Activated naive CD8-positive, alpha-beta T cell treated with anti-CD3 and anti-CD28 coated beads, Interleukin-2, amount 50 U/mL, for 16 hours (primary cell): ENCODE measurements at places on chromosomes 1 and 21.
A peak's percentile ranks its signal among the peaks of the same experiment; 100 is the strongest.

DNA sequence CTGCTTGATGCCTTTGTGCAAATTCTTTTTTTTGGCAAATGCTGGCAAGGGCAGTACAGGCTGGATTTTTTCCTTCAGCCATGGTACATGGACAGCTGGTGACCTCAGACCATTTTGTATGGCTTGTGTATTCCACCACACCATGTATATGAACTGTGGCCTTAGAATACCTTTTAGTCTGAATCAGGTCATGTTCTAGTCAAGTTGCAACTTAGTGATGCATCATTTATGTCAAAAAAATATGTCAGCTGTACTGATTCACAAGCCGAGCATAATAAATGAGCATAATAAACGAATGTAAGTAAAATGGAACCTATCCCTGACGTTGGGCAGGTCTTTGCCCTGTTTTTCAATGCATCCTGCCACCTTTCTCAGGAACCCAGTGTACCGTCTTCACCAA is 219.7 kb upstream of the RUNX1 start:
- no peak for DNase-seq

GRCh38 chr1:226981838-226982237 is 41.7 kb downstream of the COQ8A start:
- DNase-seq, result no peak

GRCh38 chr1:170857955-170858354 is 77.4 kb upstream of the MROH9 start:
- no peak for DNase-seq

- no peak for DNase-seq
Measured at GRCh38 chr1:2463396-2463795, 12.7 kb upstream of the PLCH2 start.

DNA sequence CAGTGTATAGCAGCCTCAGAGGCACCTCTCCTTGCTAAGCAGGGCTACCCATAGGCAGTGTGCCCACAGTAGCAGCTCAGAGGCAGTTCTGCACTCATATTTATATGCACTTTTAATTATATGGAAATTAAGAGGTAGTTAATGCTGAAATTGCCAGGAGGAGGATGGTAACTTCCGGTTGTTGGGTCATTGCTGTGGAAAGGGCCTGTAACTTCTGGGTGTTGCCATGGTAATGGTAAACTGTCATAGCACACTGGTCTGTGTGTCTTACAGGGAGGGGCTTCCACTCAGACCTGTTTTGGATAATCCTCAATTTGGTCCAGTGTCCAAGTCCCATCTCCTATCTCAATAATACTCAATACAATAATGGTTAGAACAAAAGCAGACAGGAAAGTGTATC is 7.6 kb downstream of the CFH start:
- DNase-seq, result no peak

- DNase-seq, result no peak
Measured at GRCh38 chr1:238071061-238071460, 180.3 kb upstream of the ZP4 start.

DNA sequence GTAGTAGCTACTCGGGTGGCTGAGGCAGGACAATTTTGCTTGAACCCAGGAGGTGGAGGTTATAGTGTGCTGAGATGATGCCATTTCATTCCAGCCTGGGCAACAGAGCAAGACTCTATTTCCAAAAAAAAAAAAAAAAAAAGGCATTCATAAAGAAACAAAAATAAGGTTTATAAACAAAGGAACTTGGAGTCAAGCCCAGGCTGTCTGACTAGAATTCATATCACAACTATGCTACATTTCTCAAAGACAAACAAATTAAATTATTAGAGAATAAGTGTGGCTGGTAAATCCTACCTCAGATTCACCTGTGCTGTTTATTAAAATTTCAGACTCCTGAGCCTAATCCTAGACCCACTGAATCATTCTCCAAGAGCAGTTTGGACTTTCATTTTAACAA is 4.2 kb downstream of the GCLM start:
- no peak for DNase-seq

- DNase-seq, result no peak
Measured at GRCh38 chr21:40923407-40923806, 76.4 kb upstream of the DSCAM start.

GRCh38 chr1:11384170-11384554 is 94.8 kb upstream of the DISP3 start:
- no peak for DNase-seq

DNA sequence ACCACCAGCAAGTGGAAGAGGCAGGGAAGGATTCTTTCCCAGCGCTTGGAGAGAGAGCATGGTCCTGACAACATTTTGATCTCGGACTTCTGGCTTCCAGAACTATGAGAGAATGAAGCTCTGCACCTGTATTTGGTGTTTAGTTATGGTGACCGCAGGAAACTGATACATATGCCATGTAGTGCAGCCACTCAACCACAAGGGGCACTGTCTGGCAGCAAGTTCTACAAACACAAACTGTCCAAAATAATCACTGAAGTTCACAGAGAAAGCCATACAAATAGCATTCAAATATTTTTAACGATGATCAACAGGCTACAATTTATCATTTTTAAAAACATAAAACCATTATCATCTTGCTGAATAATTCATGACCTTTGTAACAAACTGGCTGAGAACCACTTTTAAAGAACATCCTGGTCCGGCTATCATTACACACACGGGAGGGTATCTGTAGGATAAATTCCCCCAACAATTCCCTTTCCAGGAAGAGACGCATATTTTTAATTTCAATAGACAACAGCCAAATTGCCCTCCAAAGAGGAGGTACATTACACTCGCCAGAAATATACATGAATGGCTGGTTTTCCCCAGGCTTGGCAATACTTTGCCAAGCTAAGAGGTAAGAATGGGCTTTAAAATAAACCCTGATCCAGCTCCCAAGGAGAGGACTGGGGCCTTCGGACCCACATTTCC is 9.2 kb upstream of the CBR3 start:
- no peak for DNase-seq

GRCh38 chr21:32626621-32627196 is 14.5 kb upstream of the CFAP298 start:
- no peak for DNase-seq

- no peak for DNase-seq
Measured at GRCh38 chr1:207933205-207933800, 22.4 kb upstream of the CD34 start.

- no peak for DNase-seq
Measured at GRCh38 chr1:207861442-207862177, 49.3 kb downstream of the CD34 start.

DNA sequence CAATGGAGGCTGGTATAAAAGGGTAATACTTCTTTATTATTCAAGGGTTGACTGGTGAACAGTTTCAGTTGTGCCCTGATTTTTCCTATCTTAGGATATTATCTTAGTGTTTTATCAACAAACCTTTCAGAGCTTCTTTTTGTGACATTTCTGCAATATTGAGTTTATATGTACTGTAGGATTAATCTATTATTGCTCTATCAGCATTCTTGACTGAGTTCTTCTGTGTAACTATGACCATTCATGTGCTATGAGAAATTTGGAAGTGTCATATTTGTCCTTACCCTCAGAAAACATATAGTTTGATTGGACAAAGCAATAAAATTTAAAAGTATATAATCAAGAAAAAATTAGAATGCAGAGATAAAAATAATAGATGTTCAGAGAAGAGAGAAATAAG is 25.5 kb upstream of the MRPS6 start:
- no peak for DNase-seq

DNA sequence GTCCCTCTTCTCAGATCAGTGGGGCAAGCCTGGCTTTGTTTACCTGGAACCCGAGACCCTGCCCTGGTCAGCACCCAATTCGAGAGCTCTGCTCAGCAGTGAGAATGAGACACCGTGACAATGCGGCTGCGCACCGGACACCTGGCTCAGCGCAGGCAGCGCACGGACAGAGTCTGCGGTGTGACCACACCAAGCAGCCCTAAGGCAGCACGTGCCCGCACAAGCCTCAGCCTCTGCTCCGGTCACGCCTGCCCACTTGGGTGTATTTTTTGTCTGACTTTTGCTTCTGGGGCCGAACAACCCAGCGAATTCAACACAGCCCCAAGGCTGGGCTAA is 4.7 kb downstream of the KRTAP10-8 start:
- DNase-seq, result no peak

- DNase-seq, result no peak
Measured at GRCh38 chr1:184162281-184162680, 110.8 kb downstream of the TSEN15 start.

DNA sequence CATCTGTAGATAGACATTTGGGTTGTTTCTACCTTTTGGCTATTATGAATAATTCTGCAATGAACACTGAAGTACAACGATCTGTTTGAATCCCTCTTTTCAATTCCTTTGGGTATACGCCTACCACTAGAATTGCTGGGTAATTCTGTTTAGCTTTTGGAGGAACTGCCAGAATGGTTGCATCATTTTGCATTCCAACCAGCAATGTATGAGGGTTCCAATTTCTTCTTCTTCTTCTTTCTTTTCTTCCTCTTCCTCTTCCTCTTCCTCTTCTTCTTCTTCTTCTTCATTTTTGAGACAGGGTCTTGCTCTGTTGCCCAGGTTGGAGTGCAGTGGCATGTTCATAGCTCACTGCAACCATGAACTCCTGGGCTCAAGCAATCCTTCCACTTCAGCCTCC is 13.8 kb upstream of the THEM5 start:
- DNase-seq, result no peak

DNA sequence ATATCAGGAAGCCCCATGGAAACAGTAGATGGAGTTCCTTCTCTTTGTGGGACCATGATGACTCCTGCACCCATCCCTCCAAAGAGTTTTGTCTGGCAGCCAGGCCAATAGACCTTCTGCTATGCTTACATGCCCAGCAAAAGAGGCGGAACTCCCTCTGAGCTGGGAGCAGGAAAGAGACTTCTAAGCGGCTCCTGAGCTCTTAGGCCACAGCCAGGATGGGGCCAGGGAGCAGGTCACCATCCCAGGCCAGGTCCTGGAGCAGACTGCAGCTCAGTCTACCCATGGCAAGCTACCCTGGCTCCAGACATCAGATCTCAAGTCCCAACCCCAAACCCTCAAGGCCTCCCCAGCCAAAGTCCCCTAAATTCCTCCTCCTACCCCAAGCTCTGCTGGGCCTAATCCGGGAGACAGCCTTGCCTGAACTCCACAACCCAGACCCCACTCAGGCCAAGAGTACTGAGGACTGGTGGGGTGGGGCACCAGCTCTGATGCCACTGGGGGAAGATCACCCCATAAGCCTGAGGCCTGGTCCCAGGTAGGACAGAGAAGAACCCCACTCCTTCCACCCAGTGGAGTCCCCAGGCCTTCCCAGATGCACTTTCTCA is 387.9 kb downstream of the MATN1 start:
- no peak for DNase-seq

DNA sequence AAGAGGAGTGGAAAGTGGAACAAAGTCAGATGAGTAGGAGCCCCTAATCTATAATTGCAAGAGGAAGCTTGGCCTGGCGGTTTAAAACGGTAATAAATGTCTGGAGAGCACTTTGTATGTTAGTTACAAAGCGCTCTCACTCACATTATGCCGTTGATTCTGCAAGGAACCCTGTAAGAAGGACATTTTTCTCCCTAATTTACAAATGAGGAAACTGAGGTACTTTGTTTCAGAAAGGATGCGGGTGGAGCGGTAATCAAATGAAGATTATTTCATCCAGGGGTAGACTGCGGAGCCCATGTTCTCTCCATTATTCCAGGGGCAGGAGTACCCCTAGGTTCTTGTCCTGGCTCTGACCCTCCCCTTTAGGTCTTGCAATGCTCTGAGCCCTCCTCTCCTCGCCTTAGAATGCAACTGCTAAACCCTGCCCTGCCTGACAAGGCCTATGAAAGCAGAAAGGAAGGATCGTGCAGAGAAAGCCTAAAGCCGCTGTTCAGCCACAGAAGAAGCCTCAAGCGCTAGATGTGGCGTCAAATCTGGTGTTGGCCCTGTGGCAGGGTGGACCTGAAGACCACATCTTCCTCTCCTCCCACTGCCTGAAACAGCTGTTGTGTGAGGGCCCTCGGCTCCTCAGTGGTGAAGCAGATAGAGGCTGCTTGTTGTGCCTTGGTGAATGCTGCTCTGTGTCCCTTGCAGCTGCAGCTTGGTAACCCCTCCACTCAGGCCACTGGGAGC is 588 bp upstream of the PACC1 start:
- DNase-seq, result no peak

GRCh38 chr1:183956559-183957188 is 80.9 kb downstream of the COLGALT2 start:
- DNase-seq, result peak; percentile 3

GRCh38 chr1:66732407-66733166 is 19.7 kb upstream of the DYNLT5 start:
- DNase-seq, result no peak

- no peak for DNase-seq
Measured at GRCh38 chr21:18716578-18717138, 313.1 kb upstream of the TMPRSS15 start.

DNA sequence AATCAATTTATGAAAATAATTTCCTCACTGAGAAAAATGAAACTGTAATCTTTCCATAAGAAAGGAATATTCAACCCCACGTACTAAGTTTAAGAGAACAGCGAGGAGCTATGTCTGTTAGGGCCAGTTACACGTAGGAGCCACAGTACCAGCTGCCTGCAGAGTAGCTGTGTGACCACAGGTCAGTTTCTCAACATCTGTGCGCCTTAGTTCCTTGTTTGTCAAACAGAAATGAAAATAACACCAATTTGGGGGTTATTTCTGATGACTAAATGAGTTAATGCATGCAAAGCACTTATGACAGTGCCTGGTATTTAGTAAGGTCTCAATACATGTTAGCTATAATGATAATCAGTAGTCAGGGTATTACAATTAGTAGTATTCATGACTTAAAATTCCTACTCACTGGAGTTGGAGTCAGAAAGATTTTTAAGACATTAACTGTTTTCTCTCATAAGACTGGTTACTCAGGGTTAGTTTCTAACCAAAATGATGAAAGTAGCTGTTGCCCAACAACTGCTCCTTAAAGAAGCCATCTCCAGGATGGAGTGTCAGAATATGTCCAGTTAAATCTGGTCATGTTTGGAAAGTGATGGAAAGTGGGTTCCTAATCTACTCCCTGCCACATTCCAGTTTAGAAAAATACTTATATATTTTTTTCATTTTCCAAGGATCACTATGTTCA is 85.8 kb upstream of the ZNF648 start:
- DNase-seq, result no peak

GRCh38 chr1:24304763-24305162 is 14.4 kb upstream of the GRHL3 start:
- DNase-seq, result no peak

GRCh38 chr1:84918726-84919336 is 25.8 kb upstream of the LPAR3 start:
- DNase-seq, result no peak

GRCh38 chr1:168640836-168641235 is 64.4 kb downstream of the XCL1 start:
- DNase-seq, result no peak

- DNase-seq, result no peak
Measured at GRCh38 chr1:165894591-165894990, 67.2 kb downstream of the UCK2 start.

DNA sequence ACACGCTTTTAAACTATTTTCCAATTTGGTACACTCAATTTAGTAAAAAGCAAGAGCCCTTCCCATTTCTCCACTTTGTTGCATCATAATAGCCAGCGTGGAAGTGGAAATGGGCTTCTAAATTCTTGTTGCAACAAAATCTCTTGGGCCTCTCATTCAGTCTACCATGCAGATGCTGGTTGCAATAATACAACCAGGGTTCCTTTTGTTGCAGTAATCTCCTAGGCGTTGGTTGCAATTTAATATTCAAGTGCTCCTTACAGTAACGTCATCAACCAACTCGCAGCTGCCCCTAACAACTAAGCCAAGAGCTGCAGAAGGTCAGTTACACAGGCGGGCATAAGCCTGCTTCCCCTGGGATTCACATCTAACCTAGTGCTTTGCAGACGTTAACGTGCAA is 2.7 kb upstream of the HDGF start:
- no peak for DNase-seq
